ENCODE measurements at places on chromosomes 11 and 22. TPM values are rescaled to one million over a fixed set of nuclear protein-coding genes. Genes with fewer than 3 reads are reported as not detected.

The TMEM151A gene
- total RNA-seq: 2.2 TPM

The CCDC81 gene
- 1.0 TPM for total RNA-seq

DNA sequence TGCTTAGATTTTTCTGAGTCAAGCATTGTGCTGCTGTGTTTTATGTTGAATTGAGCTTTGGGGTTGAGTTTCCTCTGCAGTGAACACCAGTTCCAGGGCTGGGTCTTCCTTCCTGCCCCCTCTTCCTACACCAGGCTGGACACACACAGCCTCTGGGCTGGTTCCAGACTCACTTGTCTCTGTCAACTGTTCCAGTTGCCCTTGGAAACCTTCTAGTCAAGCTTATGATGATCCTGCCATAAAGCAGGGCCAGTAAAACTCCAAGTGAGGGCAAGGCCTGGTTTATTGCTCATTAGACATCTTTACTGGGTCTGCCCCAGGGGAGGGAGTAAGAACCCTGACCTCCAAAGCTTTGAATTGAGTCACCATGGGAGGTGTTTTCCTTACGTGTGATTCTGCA is 61.1 kb downstream of the KIAA1671 start:
- peaks cover 12% of the 10 kb centered on the region for H3K36me3 ChIP-seq
- peaks cover 33% of the 10 kb centered on the region for H3K4me1 ChIP-seq
- no peak overlapping the region for H3K27ac ChIP-seq
- H3K4me3 ChIP-seq: no peak overlapping the region
- no peaks in the 10 kb centered on the region for H3K27me3 ChIP-seq

DNA sequence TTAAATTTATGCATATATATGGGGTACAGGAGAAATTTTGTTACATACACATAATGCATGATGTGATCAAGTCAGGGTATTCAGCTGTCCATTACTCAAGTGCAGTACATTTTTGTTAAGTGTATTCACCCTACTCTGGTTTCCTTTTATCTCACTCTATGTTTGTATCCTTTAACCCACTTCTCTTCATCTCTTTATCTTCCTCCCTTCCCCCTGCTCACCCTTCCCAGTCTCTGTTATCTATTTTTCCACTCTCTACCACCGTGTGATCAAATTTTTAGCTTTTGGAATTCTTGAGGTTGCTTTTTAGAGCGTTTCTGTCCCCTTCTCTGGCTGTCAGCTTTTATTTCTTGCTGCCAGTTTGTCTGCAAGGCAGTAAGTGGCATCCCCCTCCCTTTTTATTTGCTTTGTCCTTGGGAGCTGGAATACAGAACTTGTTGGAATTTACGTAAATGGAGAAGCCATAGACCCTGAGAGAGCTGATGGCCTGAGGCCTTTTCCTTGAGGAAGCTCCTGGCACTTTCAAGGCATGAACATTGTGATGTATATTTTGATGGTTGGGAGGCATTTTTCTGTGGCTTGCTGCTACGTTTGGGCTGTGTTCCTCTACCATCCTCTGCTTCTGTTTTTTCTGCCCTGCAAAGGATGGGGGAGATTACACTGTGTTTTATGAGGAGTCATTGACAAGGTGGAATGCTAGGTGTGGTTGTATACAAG is 148.6 kb downstream of the LDLRAD3 start:
- peak; percentile 33 for DNase-seq
- no peaks in the 10 kb centered on the region for H3K27me3 ChIP-seq
- peaks cover 45% of the 10 kb centered on the region for H3K36me3 ChIP-seq
- H3K4me3 ChIP-seq: peak overlapping the region; percentile 35

DNA sequence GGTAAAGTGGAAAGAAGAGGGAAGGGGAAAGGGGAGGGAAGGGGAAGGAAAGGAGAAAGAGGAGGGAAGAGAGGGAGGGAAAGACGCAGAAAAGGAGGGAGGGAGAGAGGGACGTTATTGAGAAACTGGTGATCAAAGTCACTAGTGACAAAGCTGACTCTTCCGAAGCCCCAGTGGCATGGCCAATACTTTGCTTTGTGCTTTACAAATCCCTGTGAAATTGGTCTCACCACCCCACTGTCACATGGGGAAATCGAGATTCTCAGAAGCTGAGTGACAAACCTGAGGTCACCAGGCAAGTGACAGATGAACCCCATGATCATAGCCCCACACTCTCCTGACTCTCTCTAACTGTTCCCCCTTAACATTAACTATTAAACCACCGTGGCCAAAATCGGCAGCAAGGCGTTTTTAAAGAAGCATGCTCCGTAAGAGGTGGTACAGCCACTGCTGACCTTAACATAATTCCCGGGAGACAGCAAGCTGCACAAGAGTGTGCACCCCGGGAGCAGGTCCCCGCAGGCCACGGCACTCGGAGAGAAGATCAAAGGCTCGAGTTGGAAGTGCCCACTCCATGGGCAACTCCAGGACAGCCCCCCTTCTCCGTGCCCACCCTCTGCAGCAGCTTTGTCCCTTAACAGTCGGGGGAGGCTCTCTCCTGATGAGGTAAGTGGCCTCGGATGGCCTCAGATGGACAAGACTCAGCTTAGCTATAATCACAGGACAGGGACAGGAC is 34.8 kb downstream of the CELSR1 start:
- no peak overlapping the region for H3K4me3 ChIP-seq
- H3K4me1 ChIP-seq: peaks cover 23% of the 10 kb centered on the region
- no peak overlapping the region for H3K27ac ChIP-seq
- no peaks in the 10 kb centered on the region for H3K36me3 ChIP-seq
- no peaks in the 10 kb centered on the region for H3K27me3 ChIP-seq
- no peak for DNase-seq

DNA sequence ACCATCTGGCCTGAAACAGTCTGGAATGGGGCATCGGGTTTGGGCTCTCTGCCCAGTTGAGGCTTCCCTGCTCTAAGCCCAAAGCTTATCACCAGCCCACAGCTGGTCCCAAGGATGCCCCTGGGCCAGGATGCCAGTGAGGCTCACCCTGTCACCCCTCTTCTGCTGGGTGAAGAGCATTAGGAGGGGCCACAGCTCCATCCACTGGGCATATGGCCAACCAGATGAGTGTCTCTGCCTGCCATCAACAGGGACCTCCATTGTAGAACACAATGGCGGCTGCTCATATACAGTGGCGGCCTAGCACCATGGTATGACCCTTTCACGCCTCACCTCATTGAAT is 5.6 kb downstream of the CHST1 start:
- no peak for DNase-seq
- no peaks in the 10 kb centered on the region for H3K36me3 ChIP-seq
